Progenitor cell of endocrine pancreas (in vitro differentiated cells): ENCODE measurements at places on chromosomes 4 and X.

- no peak for DNase-seq
These were observed 29.1 kb downstream of the TRAPPC11 start for GRCh38 chr4:183688216-183688615.

DNA sequence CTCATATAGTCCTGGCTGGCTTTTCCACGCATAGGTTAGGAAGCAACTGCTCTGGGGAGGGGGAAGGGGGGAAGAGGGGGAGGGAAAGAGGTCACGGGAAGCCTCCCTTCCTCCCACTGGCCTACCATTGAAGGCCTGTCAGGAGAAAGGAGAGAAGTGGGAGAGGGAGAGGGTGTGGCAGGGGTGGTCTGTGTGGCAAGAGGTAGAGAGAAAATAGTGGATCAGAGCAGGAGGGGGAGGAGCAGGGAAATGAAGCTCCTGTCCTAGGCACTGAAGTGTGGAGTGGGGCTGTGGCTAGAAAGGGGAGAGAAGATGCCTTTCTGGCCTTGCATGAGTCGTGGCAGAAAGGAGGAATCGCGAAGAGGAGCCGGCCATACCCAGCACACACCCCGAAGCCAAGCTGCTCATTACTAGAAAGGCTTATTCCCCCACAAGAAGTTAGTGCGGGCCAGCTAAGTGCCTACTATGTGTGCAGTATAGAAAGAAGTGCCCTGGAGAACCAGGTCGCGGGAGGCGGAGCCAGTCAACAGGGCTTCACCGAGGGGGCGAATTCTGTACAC, 1.1 kb upstream of the TMEM164 start:
- no peak for DNase-seq

DNA sequence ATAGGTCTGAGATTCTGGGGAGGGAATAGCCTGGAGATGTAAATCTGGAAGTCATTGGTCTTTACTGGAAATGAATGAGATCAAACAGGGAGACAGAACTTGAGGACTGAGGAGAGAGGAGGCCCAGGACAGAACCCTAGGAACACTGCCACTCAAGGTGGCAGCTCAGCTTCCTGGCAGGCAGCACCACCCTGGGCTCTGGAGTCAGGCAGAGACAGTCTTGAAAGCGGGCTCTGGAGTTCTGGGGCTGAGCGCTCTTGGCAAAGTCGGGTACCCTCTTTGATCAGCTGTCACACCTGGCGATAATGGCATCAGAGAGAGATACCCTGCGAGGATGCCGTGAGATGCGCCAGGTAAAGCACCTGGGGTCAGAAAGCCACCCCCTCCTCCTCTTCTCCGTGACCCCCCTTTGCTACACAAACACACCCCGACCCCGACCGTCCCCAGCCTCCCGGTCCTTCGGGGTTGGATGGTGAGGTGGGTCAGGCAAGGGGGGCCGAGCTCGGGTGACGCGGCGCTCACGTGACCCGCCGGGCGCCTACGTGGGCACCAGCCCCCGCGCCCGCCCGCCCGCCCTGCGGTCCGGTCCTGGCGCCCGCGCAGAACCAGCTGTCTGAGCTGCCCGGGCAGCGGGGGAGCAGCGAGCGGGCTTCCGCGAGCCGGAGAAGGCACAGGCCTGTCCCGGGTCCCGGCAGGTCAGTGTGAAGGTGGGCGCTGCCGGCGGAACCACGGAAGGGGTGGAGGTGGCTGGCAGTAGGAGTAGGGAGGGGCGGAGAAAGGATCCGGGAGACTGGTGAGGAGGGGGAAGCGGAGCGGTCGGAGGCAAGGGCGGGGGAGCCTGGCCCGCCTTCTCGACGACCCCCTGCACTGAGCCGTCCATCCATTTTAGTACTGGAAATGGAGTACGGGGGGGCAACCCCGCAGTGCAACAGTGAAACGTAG, at the start of gene TCEAL3:
Gene TCEAL3, plus strand, starts transcription at position 600 of the 942 bp plus-strand sequence. CDS start 1,102 bp downstream, outside the sequence.
- DNase-seq = peak; percentile 30

DNA sequence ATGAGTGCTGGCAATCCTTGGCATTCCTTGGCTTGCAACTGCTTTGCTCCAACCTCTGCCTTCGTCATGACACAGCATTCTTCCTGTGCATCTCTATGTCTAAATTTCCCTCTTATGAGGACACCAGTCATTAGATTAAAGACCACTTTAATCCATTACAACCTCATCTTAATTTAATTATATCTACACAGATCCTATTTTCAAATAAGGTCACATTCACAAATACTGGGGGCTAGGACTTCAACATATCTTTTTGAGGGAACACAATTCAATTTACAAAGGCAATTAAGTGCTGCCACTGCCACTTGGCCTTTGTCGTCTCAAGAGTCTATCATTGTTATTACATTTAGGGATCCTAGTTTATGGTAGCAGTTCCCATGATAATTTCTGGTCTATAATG, 163.7 kb upstream of the PPP1R2C start:
- DNase-seq = no peak

DNA sequence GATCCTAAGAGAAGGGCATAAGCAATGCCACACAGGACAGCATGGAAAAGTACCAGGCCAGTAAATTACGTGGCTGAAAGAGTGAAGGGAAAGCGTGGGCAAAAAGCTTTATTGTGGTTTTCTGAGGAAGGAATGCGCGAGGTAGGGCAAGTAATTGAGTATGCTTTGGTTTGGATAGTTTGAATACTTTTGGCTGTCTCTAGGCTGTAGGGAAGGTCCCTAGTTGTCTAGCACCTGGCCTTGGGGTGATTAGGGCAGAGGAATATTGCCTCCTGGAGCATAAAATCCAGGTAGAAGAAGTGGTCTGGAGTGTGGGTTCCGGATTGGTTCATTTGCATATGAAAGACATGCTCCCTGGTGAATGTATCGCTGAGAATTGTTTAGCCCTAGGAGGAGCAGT, 46.4 kb upstream of the NALF2 start:
- DNase-seq = no peak

DNA sequence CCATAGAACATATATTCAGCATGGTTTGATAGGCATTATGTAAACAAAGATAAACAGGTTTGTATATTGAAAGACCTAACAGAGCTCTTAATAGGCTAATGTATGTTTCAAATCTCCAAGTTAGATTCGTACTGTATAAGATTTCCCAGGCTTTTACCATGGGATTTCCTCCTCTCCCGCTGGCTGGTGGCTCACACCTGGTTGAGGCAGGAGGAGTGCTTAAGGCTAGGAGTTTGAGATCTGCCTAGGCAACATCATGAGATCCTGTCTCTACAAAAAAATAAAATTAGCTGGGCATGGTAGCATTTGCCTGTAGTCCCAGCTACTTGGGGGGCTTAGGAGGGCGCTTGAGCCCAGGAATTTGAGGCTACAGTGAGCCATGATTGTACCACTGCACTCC, 5.4 kb downstream of the CPE start:
- no peak for DNase-seq

GRCh38 chrX:137431693-137432488, 134.0 kb upstream of the ZIC3 start:
- no peak for DNase-seq

DNA sequence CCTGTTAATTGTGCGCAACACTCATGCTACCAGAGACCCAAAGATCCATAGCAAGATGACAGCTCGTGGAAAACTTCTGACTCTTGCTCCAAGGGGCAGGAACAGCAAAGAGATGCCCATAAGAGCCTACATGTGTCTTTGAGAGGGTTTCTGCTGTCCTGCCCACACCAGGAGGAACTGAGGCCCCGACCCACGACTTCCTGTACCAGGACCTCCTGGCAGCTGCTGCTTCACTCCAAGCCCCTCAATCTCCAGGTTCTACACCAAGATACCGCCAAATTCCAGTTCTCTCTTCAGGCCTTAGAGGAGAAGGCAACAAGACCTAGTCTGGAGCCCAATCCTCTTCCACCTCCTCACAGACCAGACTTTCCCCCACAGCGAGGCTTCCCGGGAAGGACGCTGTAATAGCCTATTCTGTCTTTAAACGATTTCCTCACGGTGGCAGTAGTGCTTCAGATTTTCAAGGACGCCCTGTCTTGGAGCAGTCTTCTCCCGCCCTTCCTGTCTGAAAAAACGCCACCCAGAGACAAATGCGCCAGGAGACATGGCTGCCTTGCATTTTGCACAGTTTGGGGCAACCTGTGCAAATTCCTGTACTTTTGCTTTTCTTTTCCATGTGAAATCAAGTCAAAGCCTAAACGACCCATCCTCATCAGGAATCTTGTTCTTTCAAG, 230.2 kb upstream of the STK26 start:
- no peak for DNase-seq

DNA sequence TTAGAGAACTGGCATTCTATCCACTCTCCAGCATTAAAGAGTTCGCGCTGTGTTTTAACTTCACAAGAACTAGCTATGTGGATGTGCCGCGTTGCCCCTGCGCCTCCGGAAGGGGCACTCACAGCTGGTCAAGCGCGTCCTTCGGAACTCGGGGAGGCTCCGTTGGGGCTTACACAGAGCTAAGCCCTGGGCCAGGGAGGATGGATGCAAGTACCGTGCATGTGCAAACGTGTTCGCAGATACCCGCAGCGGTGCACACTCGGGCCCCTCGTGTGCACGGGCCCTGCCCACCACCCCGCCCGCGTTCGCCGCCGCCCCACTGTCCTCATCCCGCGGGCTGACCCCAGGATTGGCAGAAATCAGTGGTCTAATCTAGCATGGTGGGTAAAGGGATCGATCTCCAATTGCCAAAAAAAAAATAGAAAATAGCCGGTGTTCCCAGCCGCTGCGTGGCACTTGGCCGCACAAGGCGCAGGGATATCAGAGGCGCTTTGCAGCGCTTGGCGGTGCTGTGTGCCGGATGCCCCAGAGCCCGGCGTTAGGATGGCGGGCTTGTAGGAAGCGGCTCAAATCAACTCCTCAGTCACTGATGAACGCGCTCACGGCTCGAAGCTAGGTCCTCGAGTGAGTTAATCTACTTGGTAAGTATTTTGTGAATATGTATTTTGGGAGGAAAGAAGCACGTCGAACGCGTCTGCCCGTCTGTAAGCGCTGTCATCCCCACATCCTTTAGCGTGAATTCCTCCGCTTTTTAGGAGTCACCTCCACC, 989 bp upstream of the PCDH10 start:
- no peak for DNase-seq

GRCh38 chrX:25175743-25176142, 160.0 kb upstream of the ARX start:
- no peak for DNase-seq

- no peak for DNase-seq
These were observed 110.6 kb downstream of the MGST2 start for GRCh38 chr4:139776235-139776634.
